ENCODE measurements at places on chromosomes 3 and 15.
A peak's percentile ranks its signal among the peaks of the same experiment; 100 is the strongest.

- DNase-seq, result no peak
These were observed 83.6 kb upstream of the ABHD2 start for GRCh38 chr15:89004726-89005030.

DNA sequence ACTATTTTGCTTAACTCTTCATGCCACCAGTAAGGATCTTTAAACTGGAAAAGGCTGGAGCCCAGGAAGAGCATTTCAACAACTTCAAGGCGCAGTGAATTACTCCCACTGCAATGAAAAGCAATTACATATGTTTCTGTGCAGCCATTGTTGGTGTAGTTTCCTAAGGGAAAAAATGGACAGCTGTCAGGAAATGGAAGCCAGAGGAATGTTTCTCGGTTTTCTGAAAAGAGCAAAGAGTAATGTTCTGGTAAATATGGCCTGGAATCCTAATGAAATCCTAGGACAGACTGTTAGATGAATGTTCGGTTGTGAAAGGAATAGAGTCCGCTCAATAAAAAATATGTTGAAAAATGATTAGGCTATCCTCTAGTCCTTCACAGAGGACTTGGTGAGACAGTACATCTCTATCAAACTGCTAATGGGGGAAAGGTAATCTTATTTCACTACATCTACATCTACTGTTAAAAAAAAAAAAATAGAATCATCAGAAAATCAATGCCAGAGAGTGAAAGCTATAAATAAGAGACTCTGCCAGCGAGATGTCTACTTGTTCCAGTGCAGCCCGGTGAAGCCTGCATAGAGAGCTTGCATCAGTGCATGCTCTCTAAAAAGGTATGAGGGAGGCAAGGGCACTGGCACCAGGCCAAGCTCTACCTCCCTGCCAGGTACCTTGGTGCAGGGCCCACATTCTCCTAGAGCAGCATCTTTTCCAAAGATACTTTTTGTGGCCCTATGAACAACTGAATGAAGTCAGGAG lies 68.2 kb upstream of the TJP1 start:
- DNase-seq, result no peak

- peak; percentile 16 for DNase-seq
These were observed 133.9 kb upstream of the LRRFIP2 start for GRCh38 chr3:37308247-37308646.

DNA sequence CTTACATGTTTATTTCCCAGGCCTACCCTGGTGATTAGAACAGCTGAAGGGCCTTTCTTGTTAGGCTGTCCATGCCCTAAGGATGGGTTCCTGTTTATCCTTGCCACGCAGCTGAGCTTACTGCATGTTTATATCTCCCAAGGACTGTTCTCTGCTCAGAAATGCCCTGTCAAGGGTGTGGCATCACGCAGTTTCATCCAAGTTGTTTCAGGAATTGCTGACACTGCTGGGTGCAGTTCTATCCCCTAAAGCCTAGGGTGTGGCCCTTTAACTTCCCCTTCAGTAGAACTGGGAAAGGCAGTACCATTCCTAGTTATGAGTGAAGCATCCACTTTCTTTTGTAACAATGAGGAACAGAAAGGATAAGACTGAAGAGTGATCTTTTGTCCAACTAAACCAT lies 5.0 kb downstream of the ELL3 start:
- DNase-seq, result no peak

DNA sequence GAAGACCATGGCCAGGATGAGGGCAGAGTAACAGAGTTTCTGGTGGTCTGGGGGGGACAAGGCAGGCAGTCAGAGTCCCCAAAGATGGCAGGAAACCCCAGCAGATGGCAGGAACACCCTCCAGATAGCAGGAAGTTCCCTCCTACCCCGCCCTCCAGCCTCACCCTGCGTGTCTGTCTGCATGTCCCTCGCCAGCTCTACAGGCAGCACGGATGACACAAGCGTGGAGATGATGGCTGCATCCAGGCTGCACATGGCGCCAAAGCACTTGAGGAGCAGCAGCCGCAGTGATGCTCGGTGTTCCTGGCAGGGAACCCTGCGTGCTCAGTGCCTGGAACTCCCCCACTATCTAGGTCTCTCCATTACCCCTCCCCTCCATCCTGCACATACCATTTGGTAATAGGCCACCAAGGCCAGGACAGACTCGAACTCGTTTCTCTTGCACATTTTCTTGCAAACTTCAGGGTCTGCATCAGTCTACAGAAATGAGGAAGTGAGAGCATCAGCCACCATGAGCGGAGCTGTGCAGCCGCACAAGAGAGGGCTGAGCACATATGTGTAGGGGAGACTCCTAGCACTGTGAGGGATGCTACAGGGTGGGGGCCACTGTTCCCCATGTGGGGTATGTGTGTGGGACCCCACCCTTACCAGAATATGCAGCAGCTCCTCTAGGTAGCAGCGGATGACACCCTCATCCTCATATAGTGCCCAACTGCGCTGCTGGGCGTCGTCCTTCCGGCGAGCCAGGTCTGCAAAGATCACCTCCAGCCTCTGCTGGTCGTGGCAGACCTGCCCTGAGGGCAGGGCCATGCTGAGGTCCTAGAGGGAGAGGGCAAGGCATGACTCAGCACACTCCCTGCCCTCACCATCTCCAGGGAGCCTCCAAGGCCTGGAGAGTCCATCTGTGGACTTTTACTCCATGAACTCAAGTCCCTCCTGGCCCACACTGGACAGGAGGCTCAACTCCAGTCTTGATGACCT lies 6.0 kb downstream of the NCKIPSD start:
- DNase-seq, result no peak

DNA sequence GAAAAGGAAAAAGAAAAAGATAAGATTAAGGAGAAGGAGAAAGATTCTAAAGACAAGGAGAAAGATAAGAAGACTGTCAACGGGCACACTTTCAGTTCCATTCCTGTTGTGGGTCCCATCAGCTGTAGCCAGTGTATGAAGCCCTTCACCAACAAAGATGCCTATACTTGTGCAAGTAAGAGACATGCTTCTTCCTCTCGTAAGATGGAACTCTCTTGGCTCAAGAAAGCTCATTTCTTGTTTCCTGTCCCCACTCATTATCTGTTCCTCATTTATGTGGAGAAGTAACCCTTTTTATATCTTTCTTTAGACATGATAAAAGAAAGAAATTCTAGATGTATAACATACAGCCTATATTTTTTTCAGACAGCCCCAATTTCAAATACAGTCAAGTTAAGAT lies 101.4 kb downstream of the KLHL25 start:
- no peak for DNase-seq

DNA sequence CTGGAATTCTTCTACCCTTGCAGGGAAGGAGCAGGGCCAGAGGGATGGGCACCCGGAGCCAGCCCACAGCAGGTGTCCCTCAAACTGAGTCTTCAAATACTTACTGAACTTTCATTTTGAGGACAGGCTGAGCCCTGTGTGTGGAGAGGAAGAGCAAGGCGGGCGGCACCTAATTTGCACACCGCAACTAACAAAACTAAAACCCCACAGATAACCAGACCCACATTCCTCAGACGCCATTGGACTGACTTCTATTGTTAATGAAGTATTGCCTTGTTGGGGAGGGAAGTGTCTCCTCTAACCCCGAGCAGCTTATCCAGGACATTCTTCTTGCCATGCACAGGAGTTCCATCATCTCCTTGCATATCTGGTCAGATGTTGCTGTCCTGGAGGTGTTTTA lies 105.2 kb upstream of the NR2E3 start:
- peak; percentile 4 for DNase-seq

DNA sequence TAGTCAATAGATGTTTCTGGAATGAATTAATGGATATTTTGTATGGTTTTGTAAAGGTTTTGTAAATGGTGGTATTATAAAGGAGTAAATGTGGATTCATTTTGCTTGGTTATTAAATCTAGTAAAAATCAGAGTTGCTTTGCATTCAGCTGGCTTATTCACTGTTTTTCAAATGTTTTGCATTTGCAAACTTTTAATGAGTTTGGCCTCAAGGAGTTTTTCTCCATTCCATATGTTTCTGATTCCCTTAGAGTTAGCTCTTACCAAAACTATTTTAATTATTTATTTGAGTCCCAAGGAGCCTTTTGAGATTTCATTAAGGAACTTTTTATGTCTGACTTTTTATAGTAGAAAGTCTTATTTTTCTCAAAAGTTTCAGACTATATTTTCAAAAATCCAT lies 992.2 kb downstream of the DIPK2A start:
- peak; percentile 44 for DNase-seq

- DNase-seq, result no peak
These were observed 23.5 kb upstream of the ATP2C1 start for GRCh38 chr3:130870423-130870822.

DNA sequence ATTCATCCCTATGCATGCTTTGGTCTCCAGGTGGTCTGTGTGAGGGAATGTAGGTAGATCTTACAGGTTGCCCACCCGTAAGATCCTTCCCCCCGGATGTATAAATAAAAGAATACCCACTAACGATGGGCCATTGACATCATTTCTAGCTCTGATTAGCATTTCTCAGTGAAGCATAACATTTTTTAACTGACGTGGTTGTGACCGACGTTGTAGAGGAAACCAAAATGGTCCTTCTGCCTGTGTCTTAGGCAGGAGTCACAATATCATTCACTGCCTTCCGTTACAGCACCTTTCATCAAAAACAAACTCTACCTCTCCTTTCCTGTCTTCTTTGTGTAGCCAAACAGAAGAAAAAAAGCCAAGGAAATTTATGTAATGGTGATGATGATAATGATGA lies 27.3 kb upstream of the UMPS start:
- no peak for DNase-seq

- DNase-seq, result no peak
These were observed 13.2 kb downstream of the EPHB3 start for GRCh38 chr3:184574515-184575417.

GRCh38 chr3:108136561-108137459 lies 46.0 kb upstream of the CD47 start:
- DNase-seq, result no peak

GRCh38 chr3:10330319-10330718 lies 9.4 kb upstream of the SEC13 start:
- no peak for DNase-seq

DNA sequence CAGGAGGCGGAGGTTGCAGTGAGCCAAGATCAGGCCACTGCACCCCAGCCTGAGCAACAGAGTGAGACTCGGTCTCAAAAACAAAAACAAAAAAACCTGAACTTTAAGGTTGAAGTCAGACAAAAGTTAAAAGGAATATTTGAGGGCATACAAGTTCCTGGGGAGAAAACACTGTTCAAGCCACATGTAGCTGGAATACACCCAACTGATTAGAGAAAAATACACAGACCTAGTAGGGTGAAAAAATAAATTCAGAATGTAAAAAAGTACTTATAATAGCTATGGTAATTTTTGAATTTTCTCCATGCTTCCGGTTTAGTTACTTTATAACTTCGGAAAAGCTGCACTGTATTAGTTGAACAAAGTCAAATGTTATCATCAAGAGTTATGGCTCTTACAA lies 42.6 kb upstream of the SNTN start:
- DNase-seq, result no peak

DNA sequence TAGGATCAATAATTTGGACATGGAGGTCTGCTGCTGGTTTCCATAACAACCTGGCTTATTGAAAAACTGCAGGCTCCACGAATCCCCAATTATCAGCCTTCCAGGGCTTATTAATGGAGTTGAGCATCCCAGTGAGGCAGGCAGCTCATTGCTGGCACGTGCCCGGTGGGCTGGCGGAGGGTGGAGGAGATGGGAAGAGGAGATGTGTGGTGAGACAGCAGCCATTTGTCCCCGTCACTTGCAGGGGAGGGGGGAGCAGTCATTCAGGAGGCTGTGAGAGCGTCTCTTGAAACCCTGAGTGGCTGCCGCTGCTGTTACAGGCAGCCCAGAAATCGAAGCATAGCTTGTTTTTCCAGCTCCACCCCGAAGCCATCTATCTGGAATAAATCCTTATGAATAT lies 70.6 kb downstream of the GAP43 start:
- no peak for DNase-seq

GRCh38 chr3:23993556-23994243 lies 48.6 kb downstream of the NR1D2 start:
- no peak for DNase-seq

- DNase-seq, result peak; percentile 13
These were observed 104.4 kb upstream of the GOLGA6L6 start for GRCh38 chr15:20645956-20646355.

DNA sequence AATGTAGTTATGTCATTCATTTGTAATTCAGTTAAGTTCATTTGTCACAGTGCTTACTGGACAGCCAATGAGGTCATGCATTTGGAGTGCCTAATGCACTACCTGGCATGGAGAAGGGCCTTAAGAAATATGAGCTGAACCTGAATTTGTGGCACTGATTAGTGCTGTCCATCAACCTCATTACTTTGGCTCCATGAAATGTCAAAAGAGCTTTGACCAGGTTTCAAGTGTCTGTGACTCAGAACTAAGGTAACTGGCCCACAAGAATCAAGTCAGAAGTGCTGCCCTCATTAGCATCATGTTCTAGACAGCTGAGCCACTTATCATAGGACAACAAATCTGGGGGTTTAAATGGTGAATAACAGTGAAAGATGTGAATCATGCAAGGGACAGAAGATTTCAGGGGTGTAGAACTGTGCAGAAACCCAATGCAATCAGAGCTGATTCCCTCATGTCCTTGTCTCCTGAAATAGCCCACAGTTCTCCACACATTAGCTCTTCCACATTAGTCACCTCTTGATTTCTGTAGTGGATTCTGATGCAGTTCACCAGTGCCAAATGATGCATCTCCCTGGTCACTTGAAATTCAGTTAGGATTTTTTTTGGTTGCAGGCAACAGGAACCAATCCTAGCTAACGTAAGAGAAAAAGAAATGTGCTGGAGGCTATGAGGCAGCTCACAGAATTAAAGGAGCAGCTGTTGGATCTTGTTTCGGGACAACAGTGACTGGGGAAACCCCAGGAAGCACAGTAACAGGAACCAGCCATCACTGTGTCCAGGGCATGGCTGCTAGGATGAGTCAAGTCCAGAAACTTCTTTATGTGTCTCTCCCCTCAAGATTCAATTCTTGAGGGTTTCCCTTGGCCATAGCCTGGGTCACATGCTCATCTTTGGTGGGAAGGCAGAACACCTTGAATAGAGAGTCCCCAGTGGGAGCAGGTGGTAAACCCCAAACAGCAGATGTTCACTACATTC lies 38.7 kb downstream of the CHST2 start:
- DNase-seq, result peak; percentile 56

- DNase-seq, result no peak
These were observed 6.3 kb upstream of the EOMES start for GRCh38 chr3:27728195-27729087.

GRCh38 chr3:165883863-165884478 lies 46.7 kb upstream of the BCHE start:
- DNase-seq, result no peak

- DNase-seq, result peak; percentile 55
These were observed 10.5 kb upstream of the BUB1B start for GRCh38 chr15:40150163-40150925.

DNA sequence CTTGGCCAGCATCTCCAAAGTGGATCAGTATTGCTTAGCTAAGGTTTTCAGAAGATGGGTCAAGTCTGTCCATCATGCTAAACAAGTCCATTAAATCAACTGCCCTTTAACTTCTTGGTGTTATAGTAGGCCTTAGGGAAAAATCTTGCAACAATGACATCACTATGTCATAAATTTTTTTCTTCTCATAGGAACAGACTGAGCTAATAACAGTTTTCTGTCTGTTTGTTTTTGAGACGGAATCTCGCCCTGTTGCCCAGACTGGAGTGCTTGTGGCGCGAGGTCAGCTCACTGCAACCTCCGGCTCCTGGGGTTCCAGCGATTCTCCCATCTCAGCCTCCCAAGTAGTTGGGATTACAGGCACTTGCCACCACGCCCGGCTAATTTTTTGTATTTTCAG lies 94.2 kb downstream of the EFL1 start:
- no peak for DNase-seq

Data from fibroblast of gingiva (primary cell).